HepG2 (cell line): ENCODE measurements at places on chromosomes 16 and 17. TPM values are rescaled to one million over a fixed set of nuclear protein-coding genes. Genes with fewer than 3 reads are reported as not detected.

CHTF18 gene
- 8.8 and 22.9 TPM in 2 replicates for total RNA-seq

DNA sequence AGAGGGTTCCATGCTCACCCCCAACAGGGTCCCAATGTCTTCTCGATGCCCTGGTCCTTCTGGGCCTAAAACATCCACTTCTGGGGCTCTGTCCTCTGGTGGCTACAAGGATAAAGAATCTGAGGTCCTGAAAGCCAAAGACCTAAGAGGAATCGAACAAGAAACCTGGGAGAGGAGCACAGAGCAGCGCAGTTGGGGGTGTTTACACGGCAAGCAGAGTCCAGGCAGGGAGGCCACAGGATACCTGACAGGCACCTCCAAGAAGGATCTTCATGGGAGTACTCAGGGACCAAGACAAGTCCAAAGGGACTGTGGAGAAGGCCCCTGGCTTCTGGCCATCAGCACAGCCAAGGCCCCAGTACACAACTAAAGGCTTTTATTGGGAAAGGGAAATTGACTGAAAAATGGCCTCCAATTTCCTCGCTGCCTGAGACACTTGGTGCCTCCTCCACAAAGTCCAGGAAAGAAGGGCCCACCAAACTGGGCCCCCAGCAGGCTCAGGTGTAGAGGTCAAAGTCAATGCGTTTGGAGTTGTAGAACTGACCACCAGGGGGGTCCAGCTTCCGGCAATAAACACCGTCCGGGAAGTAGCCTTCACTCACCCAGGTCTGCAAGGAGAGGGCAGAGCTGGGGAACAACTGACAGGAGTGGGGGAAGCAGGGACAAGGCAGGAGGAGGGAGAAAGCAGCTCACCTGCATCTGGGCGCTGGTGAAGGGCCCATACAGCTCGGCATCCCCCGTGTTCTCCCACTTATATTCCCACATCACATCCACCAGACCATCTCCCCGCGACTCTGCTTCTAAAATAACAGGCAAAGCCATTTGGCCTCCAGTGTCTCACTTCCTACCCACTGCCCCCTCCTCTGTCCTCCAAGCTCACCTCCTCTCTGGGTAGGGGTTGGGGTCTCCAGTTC, 2.4 kb downstream of the CD2BP2 start:
- DNase-seq: peak; percentile 68

SLC35G3 gene
- not detected in 2 replicates for total RNA-seq

- DNase-seq: no peak
Observed at GRCh38 chr16:65473699-65474098, 351.8 kb upstream of the CDH11 start.

IKZF3 gene
- total RNA-seq: not detected in 2 replicates

DNA sequence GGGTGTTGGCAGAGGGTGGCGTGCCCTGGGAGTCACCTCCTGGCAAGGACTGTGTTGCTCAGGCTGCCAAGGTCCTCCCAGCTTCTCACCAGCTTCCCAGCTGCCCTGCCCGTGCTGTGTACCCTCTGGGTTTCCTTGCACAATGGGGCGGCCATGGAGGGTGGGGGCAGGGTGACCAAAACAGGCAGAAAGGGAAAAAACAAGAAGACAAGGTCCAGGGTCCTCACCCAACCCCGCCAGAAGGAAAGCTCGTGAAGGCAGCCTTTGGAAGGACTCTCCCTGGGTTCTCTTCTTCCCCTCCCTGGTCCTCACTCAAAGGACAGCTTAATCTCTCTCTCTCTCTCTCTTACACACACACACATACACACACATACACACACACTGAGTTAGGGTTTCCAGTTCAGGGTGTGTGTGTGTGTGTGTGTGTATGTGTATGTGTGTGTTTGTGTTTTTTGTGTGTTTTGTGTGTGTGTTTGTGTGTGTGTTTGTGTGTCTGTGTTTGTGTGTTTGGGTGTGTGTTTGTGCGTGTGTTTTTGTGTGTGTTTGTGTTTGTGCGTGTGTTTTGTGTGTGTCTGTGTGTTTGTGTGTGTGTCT, 2.0 kb downstream of the SLC13A5 start:
- DNase-seq: peak; percentile 61

DNA sequence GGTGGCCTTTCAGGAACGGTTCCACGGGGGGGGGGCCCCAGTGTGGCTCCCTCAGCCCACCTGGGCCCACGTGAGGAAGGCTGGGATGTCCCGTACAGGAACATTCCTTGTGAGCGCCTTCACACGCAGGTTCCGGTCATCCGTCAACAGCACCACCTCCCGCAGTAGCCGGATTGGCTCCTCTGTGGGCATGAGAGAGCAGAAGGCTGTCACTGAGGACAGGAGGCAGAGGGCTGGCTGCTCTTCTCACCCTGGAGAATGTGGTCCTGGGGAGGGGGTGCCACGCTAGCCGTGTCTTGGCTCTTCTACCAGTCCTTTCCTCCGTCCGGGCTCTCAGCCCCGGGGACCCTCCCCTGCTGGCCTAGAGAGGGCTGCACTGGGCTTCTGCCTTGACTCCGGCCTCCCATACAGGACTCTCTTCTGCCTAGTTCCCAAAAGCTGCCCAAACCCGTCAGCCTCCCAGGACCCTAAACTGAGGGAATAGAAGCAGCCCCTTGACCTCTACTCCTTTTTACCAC, 6.6 kb downstream of the HIC1 start:
- DNase-seq: no peak

GRCh38 chr17:20270369-20270768, 197.0 kb downstream of the LGALS9B start:
- DNase-seq: no peak

GRCh38 chr16:57341062-57341440, 17.5 kb upstream of the CCL22 start:
- DNase-seq: no peak

DNA sequence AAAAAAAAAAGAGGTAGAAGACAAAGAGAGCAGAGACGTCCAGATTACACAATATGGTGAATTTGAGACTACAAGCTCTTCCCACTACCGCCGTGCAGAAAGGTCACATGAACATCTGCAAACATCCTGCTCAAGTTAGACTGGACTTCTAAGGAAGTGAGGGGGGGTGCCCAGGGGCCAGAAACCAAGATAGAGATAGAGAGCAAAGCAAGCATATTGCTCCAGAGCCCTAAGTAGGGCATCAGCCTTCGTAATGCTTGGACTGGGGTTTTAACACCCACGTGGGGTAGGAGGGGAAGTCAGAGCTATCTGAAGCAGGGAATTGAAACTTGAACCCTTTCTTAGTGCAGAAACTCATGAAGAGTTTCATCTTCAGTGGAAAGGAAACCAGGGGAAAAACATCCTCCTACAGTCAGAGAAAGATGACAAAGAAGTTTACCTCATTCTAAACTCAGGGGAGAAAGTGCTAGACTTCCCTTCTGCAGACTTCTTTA, 8.7 kb downstream of the CLEC19A start:
- no peak for DNase-seq

DNA sequence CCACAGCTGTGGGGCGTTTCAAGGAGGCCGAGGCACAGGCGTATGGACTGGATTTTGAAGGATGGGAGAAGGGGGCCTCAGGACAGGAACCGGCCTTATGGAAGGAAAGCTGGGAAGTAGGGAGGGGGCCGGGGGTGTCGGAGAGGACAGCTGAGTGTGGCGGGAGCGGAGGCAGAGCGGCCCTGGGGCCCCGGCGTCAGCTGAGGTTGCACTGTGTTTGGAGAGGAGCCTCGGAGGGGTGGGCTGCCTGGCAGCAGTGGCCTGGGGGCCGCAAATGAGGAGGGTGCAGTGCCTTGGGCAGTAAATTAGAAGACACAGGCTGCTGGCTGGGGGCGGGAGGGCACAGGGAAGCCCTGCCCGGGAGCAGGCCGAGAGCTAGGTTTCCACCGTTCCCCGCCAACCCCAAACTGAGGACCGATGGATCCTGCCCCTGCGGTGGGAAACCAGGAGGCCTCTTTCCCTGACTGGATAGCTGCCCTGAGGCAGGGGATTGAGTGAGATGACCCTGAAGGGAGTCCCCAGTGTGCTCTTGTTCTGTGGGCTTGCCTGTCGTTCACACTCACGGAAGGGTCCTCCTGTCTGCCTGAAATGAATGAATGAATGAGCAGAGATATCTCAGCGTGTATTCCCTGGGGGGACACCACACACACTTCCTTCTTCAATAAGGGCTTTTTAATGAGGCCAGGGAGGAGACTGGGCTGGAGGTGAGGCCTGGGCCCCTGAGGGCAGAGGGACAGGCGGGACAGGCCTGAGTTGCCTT, 18.4 kb downstream of the FOXJ1 start:
- DNase-seq: no peak

PMFBP1 gene
- total RNA-seq: 2.4 and 3.8 TPM in 2 replicates

DNA sequence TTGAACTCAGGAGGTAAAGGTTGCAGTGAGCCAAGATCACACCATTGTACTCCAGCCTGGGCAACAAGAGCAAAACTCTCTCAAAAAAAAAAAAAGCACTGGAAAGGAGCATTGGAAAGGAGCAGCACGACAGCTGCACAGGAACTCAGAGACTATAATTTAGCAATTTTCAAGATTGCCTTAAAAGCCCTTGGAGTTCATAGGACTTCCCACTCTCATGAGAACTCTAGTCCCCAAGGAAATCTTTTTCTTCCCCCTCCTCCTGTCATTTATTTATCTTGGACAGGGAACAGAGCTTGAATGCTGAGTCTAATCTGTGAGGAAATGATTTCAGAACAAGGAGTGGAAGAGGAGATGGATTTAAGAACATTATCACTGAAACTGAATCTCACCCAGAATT, 69.0 kb downstream of the PLXDC1 start:
- DNase-seq: no peak

DNA sequence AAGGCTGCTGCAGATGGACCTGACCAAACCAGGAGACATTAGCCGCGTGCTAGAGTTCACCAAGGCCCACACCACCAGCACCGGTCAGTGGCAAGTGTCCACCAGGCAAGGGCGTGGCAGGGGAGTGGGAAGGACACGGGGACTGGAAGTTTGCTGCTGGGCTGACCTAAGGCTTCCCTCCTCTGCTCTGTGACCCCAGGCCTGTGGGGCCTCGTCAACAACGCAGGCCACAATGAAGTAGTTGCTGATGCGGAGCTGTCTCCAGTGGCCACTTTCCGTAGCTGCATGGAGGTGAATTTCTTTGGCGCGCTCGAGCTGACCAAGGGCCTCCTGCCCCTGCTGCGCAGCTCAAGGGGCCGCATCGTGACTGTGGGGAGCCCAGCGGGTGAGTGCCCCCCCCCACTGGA, 4.8 kb downstream of the HSD11B2 start:
- no peak for DNase-seq

DNA sequence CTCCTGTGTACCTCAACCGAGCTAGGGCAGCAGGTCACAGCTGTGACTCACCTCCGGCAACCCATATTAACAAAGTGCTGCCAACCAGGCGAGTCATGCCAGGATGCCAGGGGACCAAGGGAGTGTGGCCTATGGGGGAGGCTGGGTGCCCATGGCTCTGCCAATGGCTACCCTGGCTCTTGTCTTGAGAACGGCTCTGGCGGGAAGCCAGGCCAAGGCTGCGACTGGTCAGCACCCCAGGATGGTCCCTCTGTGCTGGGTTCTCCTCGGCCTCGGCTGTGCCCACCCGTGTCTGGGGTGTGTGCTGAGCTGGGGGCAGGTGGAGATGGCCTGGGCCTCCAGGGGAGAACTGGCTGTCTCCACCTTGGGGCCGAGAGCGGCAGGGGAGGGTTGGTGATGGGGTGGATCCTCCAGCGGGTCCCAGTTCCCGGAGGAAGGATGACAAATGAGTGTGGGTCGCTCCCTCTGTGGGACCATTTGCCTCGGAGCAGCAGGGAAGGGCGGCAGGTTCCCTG, 75.8 kb downstream of the MRC2 start:
- no peak for DNase-seq

DNA sequence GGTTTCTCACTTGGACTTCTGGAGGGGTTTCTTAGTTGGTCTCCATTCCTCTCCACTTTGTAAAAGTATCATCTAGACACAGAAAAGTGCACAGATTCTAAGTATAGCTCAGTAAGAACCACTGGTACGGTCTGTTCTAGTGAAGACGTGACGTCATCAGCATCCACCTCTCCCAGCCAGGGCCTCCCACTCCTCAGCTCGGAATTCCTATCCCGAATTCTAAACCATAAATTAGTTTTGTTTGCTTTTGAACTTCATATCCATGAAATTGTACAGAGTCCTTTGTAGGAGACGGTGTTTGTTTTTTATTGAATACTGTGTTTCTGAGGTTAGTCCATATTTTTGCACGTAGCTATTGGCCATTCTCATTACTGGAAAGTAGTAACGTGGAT, 25.5 kb downstream of the FOXK2 start:
- no peak for DNase-seq

DNA sequence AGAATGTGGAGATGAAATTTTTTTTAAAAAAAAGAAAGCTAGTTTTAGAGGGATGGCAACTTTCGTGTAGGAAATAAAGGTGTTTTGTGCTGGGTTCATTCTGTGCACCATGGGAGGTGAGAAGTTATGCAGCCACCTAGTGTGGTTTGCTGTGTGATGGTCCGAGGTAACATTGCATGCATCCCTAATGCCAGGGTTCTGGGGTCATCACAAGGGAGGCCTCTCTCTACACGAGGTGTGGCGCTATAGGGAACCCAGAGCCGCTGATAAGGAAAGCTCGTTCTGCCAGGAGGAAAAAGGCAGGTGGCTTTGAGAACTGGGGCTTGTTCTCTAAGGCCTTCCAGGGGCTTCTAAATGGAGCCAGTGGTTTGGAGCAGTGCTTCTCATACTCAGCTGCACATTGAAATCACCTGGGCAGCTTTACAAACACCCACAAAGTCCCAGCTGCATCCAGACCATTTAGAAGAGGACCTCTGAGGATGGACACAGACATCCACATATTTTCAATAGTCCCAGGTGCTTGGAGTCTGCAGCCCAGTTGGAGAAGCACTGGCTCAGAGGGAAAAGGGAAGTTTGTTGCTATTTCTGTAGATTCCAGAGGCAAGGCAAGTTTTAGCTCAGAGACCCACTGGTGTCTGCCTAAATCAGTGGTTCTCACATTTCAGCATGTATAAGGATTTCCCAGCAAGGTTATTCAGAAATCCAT, 43.5 kb downstream of the VPS35L start:
- DNase-seq: no peak

TBC1D3K gene
- not detected in 2 replicates for total RNA-seq

- no peak for DNase-seq
Observed at GRCh38 chr17:57657211-57657610, 87.9 kb downstream of the CCDC182 start.

VMO1 gene
- total RNA-seq: not detected in 2 replicates

DNA sequence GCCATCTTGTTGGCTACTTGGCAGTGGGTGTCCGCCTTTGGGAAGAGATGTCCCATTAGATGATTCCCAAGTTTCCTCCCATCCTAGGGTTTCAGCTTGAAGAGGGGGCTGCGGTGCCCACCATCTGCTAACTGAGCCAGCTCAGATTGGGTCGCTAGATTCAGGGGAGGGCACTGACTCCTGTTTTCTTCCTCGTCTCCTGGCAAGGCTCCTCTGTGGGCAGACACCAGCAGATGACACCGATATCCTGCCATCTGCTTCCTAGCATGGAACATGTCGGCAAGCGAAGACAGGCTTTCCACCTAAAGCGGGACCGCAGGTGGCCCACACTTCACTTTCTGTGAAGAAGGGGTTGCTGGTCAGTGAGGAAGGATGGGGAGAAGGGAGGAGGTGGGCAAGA, 27.3 kb downstream of the C17orf75 start:
- DNase-seq: no peak

GRCh38 chr17:62017912-62018311, 47.2 kb downstream of the MED13 start:
- no peak for DNase-seq

DNA sequence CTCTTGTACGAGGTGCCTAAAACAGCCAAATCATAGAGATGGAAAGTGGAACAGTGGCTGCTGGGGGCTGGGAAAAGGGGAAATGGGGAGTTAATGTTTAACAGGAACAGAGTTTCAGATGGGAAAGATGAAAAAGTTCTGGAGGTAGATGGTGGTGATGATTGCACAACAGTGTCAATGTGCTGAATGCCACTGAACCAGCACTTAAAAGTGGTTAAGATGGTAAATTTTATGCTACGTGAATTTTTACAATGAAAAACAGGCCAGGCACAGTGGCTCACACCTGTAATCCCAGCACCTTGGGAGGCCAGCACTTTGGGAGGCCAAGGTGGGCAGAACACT, 130.4 kb downstream of the C16orf78 start:
- DNase-seq: peak; percentile 44

GUCY2D gene
- total RNA-seq: not detected in 2 replicates
